ENCODE measurements at places on chromosomes 1 and 21. TPM values are rescaled to one million over a fixed set of nuclear protein-coding genes. Genes with fewer than 3 reads are reported as not detected.

DNA sequence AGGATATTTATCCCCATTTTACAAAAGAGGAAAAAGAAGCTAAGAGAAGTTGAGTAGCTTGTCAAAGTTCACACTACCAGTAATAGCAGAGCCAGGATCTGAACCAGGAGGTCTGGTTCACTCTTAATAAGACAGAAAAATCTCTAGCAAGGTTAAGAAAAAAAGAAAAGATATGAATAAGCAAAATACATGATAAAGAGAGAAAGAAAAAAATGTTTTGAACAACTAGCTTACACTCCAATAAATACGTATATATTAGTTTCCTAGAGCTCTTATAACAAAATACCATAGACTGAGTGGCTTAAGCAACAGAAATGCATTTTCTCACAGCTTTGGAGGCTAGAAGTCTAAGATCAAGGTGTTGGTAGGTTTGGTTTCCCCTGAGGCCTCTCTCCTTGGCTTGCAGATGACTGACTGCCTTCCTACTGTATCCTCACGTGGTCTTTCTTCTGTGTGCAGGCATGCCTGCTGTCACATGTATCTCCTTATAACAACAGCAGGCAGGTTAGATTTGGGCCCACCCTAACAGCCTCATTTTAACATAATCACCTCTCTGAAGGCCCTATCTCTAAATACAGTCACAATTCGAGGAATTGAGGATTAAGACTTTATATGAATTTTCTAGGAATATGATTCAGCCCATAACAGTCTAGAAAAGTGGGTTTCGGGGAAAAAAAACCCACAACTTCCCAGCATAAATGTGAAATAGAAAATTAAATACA is 60.4 kb downstream of the LEPR start:
- no peak for DNase-seq

- DNase-seq, result peak; percentile 95
Observed at GRCh38 chr21:45078877-45079281, 4.5 kb downstream of the ADARB1 start.

- peak; percentile 92 for DNase-seq
Observed at GRCh38 chr1:23548704-23549143, 10.6 kb downstream of the ID3 start.

GRCh38 chr1:2283371-2283990 is 55.4 kb downstream of the SKI start:
- DNase-seq, result no peak

- DNase-seq, result peak; percentile 84
Observed at GRCh38 chr1:17494114-17494729, 45.3 kb upstream of the ARHGEF10L start.

DNA sequence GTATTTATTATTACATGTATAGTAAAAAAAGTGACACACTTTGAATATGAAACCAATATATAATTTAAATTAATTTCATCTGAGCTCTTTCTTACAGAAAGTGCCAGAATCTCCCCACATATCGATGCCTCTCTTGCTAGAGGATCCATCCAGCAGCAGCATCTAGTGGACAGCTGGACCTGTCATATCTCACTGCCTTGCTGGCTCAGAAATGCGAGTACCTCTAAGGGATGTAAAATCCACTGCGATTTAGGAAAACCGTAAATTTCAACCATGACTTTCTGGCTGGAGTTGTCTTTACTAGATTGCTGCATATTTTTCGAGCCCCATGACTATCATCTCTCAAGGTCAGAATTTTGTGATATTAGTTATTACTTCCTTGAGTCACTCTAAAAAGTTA is 333.8 kb downstream of the NEGR1 start:
- no peak for DNase-seq

- no peak for DNase-seq
Observed at GRCh38 chr1:164629971-164630370, 71.0 kb downstream of the PBX1 start.

DNA sequence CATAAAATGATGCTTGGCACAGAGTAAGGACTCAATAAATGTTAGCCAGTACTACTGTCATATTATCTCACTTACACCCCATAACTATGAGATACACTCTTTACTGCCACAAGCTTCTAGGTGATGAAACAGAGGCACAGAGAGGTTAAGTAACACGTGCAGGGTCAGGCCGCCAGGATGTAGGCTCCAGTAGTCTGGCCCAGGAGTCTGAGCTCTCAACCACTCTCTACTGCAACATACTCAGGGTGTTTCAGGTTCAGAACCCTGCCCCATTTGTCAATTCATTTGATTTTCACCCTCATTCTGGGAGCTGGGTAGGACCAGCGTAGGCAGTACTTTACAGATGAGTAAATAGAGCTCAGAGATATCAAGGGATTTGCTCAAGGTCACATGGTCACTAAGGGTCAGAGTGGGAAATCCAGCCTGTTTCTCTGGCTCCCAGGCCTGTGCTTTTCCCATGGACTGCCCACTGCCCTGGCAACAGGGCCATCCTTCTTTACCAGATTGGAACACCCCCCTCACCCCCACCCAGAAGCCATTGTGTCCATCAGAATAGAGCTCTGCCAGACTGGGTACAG is 21.2 kb downstream of the IQGAP3 start:
- no peak for DNase-seq

DNA sequence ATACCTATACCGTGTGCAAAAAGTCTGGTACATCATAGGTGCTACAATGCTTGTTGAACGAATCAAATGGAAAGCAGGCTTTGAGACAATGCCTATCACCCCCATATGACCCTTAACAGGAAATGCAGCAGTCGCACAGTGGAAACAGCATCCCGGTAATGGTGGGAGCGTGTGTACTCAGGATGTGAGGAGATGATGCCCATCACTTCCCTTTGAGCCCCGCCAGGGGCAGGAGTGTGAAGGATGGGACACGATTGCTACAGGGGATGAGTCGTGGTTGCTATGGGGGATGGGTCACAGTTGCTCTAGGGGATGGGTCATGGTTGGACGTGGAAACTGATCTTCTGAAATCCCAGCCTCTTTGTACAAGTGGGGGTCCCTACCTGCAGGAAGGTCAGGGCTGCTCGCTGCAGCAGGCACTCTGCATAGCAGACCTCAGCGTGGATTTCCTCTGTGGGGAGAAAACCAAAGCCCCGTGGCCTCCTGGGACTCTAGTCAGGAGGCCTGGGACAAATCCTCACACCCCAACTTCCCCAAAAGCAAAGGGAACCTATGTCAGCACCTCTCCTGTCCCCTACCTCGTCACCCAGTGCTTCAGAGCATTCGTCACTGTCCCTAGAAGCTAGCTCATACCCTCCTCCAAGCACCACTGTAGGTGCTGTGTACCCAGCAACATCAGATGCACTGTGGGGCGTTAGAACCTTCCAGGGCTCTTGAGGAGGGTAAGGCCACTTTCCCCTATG is 19.3 kb downstream of the TTC39A start:
- DNase-seq, result peak; percentile 26

- peak; percentile 79 for DNase-seq
Observed at GRCh38 chr1:230832476-230832875, 35.8 kb downstream of the C1orf198 start.

- DNase-seq, result peak; percentile 64
Observed at GRCh38 chr1:113975211-113975895, 3.9 kb upstream of the OLFML3 start.

GRCh38 chr1:211118407-211119102 is 15.4 kb downstream of the KCNH1 start:
- peak; percentile 30 for DNase-seq

DNA sequence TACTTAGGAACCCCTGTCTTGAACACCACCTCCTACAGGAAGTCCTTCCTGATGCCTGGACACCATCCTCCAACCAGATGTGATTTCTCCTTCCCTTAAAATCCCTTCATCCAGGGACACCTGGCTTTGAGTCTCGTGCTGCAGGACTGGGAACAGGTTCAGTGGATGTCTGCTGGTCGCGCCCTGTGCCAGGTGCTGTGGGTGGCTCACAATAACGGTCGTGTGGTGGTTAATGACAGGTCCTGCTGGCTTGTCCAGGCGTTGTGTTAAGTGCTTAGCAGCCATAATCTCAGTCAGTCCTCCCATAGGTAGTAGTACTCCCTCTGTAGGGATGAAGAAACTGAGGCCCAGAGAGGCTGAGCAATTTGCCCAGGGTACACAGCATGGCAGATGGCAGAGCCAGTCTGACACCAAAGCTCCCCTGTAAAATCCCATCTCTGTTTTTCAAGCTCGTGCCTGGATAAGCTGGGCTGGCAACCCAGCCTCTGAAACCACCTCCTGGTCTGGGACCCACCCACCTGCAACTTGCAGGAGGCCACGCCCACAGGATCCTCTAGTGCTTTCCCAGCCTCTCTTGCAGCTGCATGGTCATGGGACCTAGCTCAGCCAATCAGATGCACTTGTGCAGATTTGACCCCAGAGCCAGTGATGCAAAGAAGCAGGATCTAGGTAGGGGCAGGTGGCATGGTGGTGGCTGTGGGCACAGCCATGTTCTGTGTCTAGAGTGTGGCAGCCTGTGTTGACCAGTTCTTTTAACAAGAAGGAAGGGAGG is 106.0 kb upstream of the IFFO2 start:
- DNase-seq, result no peak

RAB29 gene
- total RNA-seq, result 16.8 TPM

PTGER3 gene
- 0.63 TPM for total RNA-seq

UBE4B gene
- 27.6 TPM for total RNA-seq

AKR7A3 gene
- total RNA-seq, result 0.51 TPM

TSSK3 gene
- not detected for total RNA-seq

RXFP4 gene
- total RNA-seq, result not detected

CFAP45 gene
- total RNA-seq, result not detected

CADM3 gene
- not detected for total RNA-seq

Data from GM23248 (cell line).